ENCODE measurements at places on chromosomes 1 and 21. TPM values are rescaled to one million over a fixed set of nuclear protein-coding genes. Genes with fewer than 3 reads are reported as not detected.

PDZK1 gene
- polyA plus RNA-seq = 192 TPM

RCAN1 gene
- 32.5 TPM for polyA plus RNA-seq

S100A8 gene
- polyA plus RNA-seq = 3.4 TPM

ATAD3B gene
- 19.5 TPM for polyA plus RNA-seq

PTGER3 gene
- 43.8 TPM for polyA plus RNA-seq

SPRR2F gene
- not detected for polyA plus RNA-seq

TAS1R1 gene
- not detected for polyA plus RNA-seq

EMC1 gene
- 63.2 TPM for polyA plus RNA-seq

WDR64 gene
- 0.58 TPM for polyA plus RNA-seq

USP24 gene
- 70.2 TPM for polyA plus RNA-seq

NCMAP gene
- polyA plus RNA-seq = 0.80 TPM

STRIP1 gene
- polyA plus RNA-seq = 57.4 TPM

AKNAD1 gene
- not detected for polyA plus RNA-seq

PHF13 gene
- 25.0 TPM for polyA plus RNA-seq

CATSPERE gene
- polyA plus RNA-seq = 2.7 TPM

C4BPA gene
- 0.52 TPM for polyA plus RNA-seq

STPG1 gene
- 12.2 TPM for polyA plus RNA-seq

CFHR1 gene
- polyA plus RNA-seq = 0.42 TPM

FAM43B gene
- 1.00 TPM for polyA plus RNA-seq

ARPC5 gene
- 143 TPM for polyA plus RNA-seq

PLA2G4A gene
- 7.9 TPM for polyA plus RNA-seq

MORN1 gene
- 16.1 TPM for polyA plus RNA-seq

SLC45A3 gene
- 8.8 TPM for polyA plus RNA-seq

CFAP74 gene
- polyA plus RNA-seq = 0.76 TPM

FMO3 gene
- polyA plus RNA-seq = 0.28 TPM

OLIG1 gene
- polyA plus RNA-seq = 0.15 TPM

VASH2 gene
- polyA plus RNA-seq = 27.2 TPM

RBP7 gene
- 15.3 TPM for polyA plus RNA-seq

CYP4B1 gene
- 2.2 TPM for polyA plus RNA-seq

COL11A1 gene
- polyA plus RNA-seq = 6.9 TPM

CFHR5 gene
- not detected for polyA plus RNA-seq

TPR gene
- 141 TPM for polyA plus RNA-seq

ATAD3C gene
- polyA plus RNA-seq = 1.7 TPM

CR1L gene
- polyA plus RNA-seq = 1.2 TPM

RTCA gene
- polyA plus RNA-seq = 35.4 TPM

OR2M3 gene
- polyA plus RNA-seq = 0.08 TPM

CYYR1 gene
- polyA plus RNA-seq = 54.1 TPM

LCE6A gene
- polyA plus RNA-seq = not detected

PROK1 gene
- polyA plus RNA-seq = 0.17 TPM

NEK7 gene
- polyA plus RNA-seq = 49.7 TPM

PADI1 gene
- 0.10 TPM for polyA plus RNA-seq

EBNA1BP2 gene
- 77.5 TPM for polyA plus RNA-seq

GUCA2A gene
- polyA plus RNA-seq = not detected

MX2 gene
- 1.9 TPM for polyA plus RNA-seq

SMIM12 gene
- polyA plus RNA-seq = 34.8 TPM

All from left kidney (tissue), 8 donors.